ENCODE measurements at places on chromosomes 11 and 22.

- no peak for DNase-seq
Measured at GRCh38 chr22:43889860-43890253, 2.0 kb downstream of the PNPLA5 start.

DNA sequence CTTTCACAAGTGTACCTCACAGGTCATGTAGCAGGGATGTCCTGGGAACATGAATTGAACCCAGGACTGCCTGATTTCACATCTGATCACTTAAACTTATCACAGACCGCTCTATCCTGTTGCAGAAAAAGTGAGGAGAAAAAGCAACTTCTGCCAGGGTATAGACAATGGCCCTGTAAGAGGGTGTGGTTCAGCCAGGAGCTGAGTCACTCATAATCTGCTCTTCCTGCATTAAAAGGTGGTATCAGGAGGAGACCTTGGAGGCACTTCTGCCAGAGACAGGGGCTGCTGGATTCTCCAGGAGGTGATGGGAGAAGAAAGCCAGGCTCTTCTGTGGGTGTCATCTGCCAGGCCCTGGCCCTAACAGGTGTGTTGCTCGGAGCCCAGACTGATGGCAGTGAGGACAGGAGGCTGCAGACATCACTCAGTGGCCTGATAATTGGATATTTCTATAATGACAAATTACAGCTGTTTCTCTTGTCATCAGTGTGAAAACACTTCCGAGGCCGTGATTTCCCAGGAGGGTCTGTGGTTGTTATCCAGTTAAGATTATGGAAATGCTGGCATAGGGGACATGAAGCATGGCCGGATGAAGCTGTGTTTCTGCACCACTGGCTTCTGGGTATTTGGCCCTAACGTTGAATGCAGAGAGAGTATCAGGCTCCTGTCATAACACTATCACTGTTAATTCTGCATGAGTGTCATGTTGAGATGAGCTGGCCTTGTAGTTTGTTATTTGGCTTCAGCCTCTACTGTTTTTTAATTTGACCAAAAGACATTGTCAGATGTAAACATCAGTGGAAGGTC is 125.1 kb upstream of the ZBED5 start:
- no peak for DNase-seq

DNA sequence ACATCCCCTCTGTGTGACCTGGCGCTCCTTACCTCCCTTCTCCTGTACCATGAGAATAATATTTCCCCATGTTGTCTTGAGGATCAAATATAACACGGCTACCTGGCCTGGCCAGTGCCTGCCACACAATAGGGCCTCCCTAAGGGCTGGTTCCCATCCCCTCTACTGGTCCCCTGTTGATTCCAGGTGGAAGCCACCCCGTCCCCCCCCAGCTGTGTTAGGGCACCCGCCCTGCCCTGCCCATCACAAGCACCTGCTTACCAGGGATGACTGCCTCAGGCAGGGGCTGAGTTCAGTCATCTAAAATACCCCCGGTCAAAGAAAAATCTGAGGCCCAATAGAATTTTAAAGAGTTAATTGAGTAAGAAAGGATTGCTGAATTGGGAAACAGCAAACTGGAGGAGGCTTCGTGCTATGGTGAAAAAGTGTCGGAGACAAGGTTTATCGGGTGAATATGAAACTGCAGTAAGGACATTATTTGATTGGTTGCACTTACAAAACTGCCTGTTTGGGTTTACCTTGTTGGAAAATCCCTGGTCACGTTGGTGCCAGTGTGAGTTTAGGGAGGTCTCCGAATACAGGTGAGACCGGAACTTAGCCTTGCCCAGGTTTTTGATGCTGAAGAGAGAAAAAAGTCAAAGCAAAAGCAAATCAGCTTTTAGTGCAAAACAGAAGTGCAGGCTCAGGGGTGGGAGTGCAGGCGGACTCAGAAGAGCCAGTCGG is 5.2 kb downstream of the APOL1 start:
- no peak for DNase-seq

GRCh38 chr11:80415580-80415979 is 974.8 kb upstream of the TENM4 start:
- DNase-seq, result no peak

GRCh38 chr11:110366291-110366690 is 63.5 kb upstream of the FDX1 start:
- no peak for DNase-seq

DNA sequence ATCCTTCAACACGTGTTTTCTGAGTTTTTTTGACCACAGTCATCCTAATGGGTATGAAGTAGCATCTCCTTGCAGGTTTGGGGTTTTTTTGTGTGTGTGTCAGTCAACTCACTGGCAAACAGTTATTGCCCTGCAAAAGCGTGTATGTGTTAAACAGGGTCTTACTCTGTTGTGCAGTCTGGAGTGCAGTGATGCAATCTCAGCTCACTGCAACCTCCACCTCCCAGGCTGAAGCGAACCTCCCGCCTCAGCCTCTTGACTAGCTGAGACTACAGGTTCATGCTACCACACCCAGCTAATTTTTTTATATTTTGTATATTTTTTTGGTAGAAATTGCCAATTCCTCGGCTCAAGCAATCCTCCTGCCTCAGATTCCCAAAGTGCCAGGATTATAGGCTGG is 15.4 kb downstream of the CELSR1 start:
- no peak for DNase-seq

DNA sequence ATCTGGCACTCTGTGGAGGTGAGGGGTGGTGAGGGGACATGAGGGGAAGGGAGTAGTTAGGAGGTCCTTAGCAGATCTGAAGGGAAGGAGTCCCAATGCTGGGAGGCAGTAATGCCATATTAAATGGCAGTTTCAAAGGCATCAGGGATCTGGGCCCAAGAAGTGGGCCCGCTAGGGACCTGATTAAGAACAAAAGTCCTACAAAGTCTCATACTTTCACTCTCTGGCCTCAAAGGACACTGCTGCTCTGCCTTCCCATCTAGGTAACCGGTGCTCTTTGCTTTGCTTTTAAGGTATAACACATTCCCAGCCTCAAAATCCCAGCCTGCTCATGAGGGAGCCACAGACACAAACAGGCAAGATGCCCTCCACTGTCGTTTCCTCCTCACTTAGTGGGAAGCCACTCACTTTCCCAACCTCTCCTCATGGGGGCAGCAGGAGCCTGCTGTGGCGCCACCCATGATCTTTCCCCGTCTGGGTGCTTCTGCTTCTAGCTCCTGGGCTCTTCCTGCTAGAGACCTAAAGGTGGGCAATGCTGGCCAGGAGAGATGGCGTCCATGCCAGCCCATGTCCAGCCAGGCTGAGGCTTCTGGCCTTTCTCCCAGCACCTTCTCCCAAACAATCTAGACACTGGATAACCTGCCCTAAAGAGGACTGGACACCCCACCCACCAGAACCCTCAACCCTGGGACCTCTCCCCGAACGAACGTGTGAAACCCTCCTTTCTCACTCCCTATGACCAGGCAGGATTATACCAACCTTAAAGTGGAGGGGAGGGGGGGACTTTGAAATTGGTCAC is 68.3 kb downstream of the PLEKHA7 start:
- DNase-seq, result no peak
